D721Med (cell line): ENCODE measurements at places on chromosomes 1 and 21.

DNA sequence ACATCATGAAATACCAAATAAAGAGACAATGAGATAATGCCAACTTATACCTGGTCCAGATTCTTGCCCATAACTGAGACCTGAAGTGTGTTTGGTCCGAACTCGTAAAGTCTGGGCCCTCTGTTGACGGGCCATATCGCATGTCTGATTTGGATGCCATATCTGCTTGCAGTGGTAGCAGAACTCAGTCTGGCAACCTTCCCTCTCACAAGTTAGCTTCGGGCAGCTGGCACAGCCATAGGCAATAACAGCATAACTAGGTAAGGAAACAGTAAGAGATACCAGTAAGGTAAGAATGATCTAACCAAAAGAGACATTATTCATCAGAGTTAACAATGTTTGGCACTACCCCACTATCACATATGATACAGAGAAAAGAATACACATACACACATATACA, 15.1 kb downstream of the RNF19B start:
- no peak for DNase-seq

- no peak for DNase-seq
These were observed 13.8 kb upstream of the LDLRAP1 start for GRCh38 chr1:25529518-25530185.

DNA sequence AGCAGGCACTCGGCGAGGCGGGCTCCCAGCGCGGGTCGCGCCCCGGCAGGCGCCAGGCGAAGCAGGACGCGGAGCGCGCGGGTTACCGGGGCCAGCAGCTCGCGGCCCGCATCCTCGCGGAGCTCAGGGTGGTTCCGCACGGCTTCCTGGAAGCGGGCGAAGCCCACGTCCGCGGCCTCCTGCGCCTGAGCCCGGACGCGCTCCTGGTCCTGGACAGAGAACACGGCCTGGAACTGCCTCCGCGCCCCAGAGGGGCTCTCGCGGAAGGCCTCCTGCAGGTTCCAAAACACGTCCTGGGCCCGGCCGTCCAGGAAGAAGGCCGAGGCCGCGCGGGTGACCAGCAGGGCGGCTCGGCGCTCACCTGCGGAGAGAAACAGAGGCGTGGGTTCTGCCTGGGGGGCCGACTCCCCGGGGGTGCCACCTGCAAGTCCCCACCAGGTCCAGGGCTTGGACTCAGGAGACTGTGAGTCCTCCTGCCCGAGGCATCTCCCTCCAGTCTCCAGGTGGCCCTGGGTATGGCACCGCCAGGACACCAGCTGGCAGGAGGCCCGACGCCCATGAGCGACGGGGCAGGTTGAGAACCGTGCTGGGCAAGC, 11.4 kb downstream of the TTC34 start:
- no peak for DNase-seq

DNA sequence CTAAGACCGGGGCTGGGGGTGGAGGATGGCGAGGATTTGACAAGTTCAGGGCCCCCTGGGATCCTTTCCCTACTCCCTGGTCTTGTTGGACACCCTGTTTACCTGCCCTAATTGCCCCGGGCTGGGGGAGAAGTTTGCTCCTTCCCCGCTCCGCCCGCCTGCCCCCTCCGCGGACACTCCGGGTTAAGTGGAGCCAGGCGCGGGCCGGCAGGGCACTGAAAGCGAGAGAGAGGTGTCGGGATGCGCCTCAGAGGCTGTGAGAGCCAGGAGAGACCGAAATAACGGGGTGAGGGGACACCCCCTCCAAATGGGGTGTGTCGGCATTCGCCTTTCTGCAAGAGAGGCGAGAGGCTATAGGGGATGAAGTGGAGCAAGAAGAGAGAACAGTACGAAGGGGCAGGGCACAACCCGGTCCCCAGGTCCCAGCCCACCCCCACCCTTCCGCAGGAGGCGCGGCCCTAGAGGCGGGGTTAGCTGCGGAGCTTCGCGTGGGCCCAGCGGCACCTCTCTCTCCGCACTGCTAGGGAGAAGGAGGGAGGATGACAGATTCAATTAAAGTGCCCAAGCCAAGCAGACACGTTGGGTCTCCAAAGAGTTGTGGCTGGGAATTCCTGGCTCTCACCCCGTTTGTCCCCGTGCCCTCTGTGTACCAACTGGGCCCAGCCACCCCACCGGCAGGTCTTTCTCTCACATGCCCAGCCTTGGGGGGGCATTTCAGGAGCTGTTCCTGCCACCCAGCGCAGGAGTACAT, 3.8 kb downstream of the EFNA3 start:
- no peak for DNase-seq

GRCh38 chr1:11680270-11681070, 478 bp downstream of the MAD2L2 start:
- no peak for DNase-seq

GRCh38 chr1:59543211-59543668, 246.3 kb downstream of the FGGY start:
- no peak for DNase-seq

GRCh38 chr1:221289103-221289502, 409.9 kb downstream of the HLX start:
- DNase-seq, result no peak

- no peak for DNase-seq
These were observed 85.1 kb downstream of the JAK1 start for GRCh38 chr1:64881281-64881680.

DNA sequence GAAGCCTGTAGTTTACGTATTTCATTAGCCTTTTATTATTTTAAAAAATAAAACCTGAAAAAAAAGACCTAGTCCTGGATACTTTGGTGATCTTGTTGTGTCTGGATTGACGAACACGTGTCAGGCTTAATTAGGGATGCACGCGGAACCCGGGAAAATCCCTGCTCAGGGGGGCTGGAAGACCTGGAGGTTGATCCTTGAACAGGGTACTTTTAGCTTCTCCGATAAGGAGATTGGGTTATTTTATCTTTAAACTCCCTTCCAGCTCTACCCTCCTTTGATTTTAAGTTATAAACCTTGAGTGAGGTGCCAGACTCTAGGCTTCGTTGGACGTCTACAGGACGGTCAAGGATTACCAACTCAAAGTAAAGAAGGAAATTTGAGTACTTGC, 552 bp upstream of the ZNF691 start:
- no peak for DNase-seq

GRCh38 chr1:65845535-65846060, 52.9 kb downstream of the PDE4B start:
- DNase-seq, result no peak
